Stimulated activated CD4-positive, alpha-beta T cell treated with anti-CD3 and anti-CD28 coated beads, Interleukin-1b, Interleukin-23, amount 100 ng/mL, for 24 hours (primary cell): ENCODE measurements at places on chromosomes 6 and 20.

DNA sequence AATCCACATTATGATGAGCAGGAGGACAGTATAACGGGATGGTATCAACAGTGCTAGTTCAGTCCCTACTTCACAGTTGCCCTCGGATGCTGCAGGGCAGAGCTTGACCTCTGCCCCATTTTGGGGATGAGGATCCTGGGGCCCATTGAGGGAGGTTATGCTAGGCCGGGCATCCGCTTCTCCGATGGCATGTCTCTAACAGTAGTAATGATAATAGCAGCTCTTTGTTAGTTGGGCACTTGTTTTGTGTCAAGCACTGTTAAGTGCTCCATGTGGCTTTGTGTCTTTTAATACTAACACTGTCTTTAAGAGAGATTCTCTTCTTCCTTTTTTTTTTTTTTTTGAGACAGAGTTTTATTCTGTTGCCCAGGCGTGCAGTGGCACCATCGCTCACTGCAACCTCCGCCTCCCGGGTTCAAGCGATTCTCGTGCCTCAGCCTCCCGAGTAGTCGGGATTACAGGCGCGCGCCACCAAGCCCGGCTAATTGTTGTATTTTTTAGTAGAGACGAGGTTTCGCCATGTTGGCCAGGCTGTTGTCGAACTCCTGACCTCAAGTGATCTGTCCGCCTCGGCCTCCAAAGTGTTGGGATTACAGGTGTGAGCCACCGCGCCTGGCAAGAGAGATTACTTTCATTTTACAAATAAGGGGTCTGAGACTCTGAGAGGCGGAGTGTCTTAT is 1.1 kb downstream of the MAPRE1 start:
- no peak for DNase-seq

DNA sequence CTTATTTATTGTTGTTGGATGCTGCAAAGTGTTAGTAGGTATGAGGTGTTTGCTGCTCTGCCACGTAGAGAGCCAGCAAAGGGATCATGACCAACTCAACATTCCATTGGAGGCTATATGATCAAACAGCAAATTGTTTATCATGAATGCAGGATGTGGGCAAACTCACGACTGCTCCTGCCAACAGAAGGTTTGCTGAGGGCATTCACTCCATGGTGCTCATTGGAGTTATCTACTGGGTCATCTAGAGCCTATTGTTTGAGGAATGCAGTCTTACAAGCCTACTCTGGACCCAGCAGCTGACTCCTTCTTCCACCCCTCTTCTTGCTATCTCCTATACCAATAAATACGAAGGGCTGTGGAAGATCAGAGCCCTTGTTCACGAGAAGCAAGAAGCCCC is 12.1 kb downstream of the MICB start:
- DNase-seq, result no peak

DNA sequence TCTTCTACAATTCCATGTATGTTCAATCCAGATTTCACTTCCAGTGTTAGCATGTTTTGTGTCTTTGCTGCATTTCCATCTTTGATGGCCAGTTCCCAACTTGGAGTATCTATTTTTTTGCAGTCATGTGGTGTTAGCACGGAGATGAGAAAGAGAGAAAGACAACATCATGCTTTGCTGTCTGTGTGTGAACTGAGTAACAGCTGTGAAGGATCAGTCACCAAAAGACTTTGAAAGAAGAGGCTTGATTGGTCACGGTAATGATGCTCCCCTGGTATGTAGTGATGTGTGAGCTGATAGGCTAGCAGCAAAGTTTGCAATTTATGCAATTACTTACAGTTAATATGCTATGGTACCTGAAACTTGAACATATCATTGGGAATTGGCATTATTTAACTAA is 731.3 kb upstream of the NRSN1 start:
- DNase-seq, result no peak

DNA sequence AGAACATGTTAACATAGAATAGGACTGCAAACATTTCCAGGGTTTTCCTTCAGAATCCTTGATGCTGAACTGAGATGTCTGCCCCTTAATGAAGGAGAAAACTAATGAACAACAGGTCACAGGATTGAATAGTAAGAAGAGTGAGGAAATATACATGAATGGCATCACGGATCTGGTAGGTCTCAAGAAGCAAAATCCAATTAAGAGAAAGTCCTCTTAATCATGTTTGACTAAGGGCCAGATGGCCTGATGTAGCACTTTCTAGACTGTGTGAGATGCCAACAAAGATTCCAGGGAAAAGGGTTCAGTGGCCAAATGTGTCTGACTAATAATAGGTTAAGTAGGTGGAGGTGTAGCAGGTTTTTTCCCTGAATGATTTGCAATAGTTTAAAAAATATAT is 13.7 kb upstream of the SHPRH start:
- DNase-seq, result no peak

- DNase-seq, result no peak
Measured at GRCh38 chr6:105824732-105825131, 261.4 kb upstream of the PRDM1 start.

- DNase-seq, result no peak
Measured at GRCh38 chr6:24537771-24538385, 43.1 kb downstream of the ALDH5A1 start.

DNA sequence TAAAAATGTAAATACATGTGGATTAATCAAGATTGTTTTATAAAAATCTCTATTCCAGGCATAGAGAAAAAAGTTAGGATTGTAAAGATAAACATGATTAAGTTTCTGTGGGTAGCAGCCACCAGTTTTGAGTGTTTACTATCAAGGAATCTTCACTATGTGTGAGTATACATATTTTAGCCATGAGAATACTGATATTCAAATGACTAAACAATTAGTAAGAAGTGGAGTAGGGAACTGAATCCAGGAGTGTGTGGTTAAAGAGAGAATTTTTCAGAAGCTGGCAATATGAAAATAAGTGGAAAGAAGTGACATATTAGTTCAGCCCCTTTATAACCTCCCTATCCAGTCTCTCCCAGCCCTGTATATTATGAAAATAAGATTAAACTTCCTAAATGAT is 10.3 kb downstream of the ELOVL2 start:
- no peak for DNase-seq

DNA sequence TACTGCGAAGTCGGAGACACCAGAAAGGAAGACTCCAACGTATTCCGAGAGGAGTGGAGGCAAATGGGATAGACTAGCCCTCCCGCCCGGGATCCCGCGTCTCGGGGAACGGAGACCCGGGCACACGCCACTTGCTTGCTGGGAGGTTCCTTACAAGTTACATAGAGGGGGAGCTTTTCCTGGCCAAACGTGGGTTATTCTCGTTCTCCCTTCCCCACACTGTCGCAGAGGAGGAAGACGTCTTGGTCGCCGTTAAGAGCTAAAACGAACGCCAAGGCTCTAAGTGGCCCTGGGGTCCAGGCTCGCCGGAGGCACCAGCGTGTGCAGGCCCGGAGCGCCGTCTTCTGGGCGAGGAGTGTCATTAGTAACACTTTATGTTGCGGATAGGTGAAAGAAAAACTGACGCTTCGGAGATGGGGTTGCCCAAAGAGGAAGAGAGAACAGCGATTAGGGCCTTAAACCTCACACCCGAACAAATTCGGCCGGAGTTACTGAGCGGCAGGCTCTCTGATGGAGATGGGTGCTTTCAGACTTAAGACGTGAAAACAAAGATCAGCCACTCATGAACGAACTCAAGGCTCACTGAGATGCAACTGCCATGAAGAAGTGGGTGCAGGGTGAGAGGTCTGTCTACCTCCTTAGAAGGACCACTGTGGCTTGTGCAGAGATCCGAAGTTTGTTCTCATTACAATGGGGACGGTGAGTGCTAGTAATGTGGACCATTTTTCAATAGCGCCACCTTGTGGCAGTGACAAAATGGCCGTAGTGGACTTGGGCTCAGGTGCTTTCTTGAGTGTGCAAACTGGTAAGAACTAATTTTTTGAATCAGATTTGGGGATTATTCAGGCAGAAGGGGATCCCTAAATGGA is 11.7 kb upstream of the ZNF311 start:
- peak; percentile 72 for DNase-seq

GRCh38 chr6:38634518-38634917 is 5.2 kb downstream of the BTBD9 start:
- DNase-seq, result no peak

DNA sequence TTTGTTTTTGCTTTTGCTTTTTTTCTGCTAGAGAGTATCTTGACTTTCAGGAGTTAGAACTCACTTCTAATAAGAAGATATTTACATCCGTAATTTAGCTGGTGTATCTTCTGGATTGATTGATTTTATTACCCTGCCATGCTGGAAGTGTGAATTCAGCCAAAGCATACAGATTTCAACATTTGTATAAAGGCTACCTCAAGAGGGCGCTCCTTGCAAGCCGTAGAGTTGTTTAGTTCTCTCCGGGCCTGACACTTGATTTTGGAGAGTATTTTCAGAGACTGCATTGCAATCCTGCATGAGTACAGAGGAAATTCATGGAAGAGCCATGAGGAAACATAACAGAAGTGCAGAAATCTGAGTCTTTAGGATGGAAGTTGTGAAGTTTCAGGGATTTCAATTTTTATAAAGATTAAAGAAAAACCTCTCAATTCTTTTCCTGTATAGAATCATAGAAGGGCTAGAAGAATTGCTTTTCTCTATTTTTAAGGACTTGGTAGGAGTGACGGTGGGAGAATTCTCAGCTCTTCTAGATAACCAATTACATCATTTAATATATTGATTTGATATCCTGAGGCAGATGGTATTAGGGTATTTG is 66.7 kb upstream of the TIAM2 start:
- peak; percentile 51 for DNase-seq

GRCh38 chr6:77633471-77633870 is 19.4 kb upstream of the MEI4 start:
- no peak for DNase-seq

DNA sequence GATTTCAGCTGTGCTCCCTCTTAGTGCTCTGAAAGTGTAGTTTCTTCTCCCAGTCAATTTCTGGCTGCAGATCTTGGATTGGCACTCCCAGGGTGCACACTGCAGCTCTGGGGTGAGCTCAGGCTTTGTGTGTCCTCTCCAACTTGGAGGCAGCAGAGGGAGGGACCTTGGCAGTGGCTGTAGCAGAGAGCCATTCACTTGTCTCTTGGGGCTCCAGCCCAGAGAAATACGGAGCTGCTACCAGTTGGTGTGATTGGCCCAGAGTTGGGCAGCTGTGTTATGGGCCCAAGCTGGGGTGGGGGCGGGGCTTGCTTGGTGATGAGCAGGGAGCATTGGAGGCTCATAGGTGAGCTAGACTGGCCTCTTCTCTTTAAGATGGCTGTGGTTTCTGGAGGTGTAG is 65.9 kb downstream of the KLHL32 start:
- no peak for DNase-seq

DNA sequence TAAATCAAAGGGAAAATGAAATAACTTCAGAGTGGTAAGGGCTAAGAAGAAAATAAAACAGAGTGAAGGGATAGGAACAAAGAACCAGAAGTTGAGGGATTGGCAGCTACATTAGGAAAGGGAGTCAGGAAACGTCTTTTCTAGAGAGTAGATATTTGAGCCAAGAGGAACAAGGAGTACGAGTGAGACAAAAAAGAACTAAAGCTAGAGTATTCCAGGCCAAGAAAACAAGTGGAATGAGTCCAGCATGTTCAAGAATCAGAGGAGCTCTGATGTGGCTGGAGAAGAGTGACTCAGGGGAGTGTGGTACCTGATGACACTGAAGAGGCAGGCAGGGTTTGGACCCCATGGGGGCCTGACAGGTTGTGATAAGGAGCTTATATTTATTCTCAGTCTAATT is 66.3 kb downstream of the CEP162 start:
- DNase-seq, result no peak

GRCh38 chr6:83815631-83816272 is 37.4 kb upstream of the RIPPLY2 start:
- no peak for DNase-seq

GRCh38 chr6:20705741-20706140 is 171.5 kb downstream of the CDKAL1 start:
- no peak for DNase-seq

- DNase-seq, result no peak
Measured at GRCh38 chr6:152804150-152804549, 53.6 kb downstream of the VIP start.

- DNase-seq, result no peak
Measured at GRCh38 chr6:31750411-31751022, 10.7 kb downstream of the MSH5 start.

- peak; percentile 57 for DNase-seq
Measured at GRCh38 chr6:158819213-158819976, at the start of gene EZR. EZR (minus strand) TSS chr6:158819368; CDS start chr6:158818093, 1,275 bp downstream.

DNA sequence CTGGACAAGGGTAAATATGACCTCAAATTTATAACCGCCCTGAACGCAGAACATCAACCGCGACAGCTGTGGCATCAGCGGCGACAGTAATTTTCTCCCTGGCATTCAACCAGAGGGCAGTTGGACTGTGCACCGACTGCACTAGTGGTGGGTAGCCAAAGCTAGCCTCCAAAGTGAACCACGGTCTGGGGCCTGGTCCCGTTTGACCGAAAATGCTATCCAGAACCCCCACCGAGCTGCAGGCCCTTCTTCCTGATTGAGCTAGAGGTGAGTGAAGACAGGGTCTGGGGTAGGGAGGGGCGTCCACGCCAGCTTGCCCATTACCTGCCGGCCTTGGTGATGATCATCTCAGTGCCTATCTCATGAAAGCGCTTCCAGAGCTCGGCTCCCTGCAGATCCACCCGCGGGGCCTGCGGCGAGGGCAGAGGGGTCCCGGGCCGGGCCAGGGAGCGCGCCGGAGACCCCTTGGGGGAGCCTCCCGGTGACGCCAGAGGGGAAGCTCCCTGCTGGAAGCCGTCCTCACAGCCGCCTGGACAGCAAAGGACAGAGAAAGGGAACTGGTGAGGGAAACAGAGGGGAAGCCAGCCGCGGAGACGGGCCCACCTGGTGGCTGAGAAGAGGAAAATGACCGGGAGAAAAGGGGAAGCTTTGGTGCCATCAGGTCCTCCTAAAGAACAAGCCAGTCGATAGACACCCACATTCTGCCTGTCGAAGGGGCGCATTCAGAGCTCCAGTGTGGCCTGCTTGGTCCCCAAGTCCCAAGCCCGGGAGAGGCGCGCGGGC is 2.0 kb downstream of the TBX18 start:
- no peak for DNase-seq

GRCh38 chr20:11780765-11781369 is 136.8 kb upstream of the BTBD3 start:
- no peak for DNase-seq

- DNase-seq, result no peak
Measured at GRCh38 chr6:46491628-46492547, 639 bp upstream of the RCAN2 start.

GRCh38 chr20:58700823-58701222 is 8.2 kb downstream of the NPEPL1 start:
- no peak for DNase-seq

DNA sequence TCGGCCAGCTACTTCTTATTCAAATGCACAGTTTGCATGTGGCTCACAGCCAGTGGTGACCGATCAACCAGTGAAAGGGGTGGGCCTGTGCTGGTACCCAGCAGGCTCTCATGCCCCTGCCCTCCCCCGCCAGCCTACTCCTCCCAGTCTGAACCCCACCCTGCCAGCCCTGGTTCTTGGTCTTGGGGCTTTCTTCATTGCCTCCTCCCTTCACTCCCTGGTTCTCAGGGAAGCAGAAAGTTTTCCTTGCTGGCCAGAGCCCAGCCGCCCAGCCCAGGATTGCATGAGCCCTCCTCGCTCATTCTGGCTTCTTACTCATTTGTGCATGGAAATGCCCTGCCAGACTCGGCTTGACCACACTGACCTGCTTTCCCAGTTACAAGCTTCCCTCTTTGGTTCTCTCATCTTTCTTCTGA is 40.8 kb downstream of the KCNK17 start:
- DNase-seq, result no peak

- no peak for DNase-seq
Measured at GRCh38 chr6:166251655-166252054, 56.5 kb downstream of the PRR18 start.

- no peak for DNase-seq
Measured at GRCh38 chr6:151763303-151763702, 44.2 kb upstream of the ESR1 start.

GRCh38 chr6:157505912-157506491 is 125.0 kb downstream of the ZDHHC14 start:
- no peak for DNase-seq
